ENCODE measurements at places on chromosomes 4 and X. TPM values are rescaled to one million over a fixed set of nuclear protein-coding genes. Genes with fewer than 3 reads are reported as not detected.

Gene SORBS2
- total RNA-seq = 15.8 TPM

Gene NHSL2
- total RNA-seq = 1.5 TPM

Gene SLC6A14
- not detected for total RNA-seq

Gene CLGN
- 3.0 TPM for total RNA-seq

Gene XAGE2
- not detected for total RNA-seq

Gene GLOD5
- total RNA-seq = not detected

Gene PGAM4
- total RNA-seq = not detected

Gene ADRA2C
- 2.6 TPM for total RNA-seq

Gene EXOC1
- 46.0 TPM for total RNA-seq

Gene DDX53
- total RNA-seq = not detected

Gene MMGT1
- 9.5 TPM for total RNA-seq

Gene PPEF1
- total RNA-seq = not detected

Gene GUCY1B1
- total RNA-seq = 4.9 TPM

Gene SSX4B
- not detected for total RNA-seq

Gene COX7B2
- not detected for total RNA-seq

Gene ARMCX5
- total RNA-seq = 20.8 TPM

Gene NPY2R
- total RNA-seq = not detected

Gene BEX1
- 0.89 TPM for total RNA-seq

Gene ABRAXAS1
- 10.1 TPM for total RNA-seq

Gene CYBB
- total RNA-seq = not detected

Gene SPIN2A
- total RNA-seq = 0.23 TPM

Gene AKAP4
- not detected for total RNA-seq

Gene DSPP
- not detected for total RNA-seq

Gene GSTCD
- total RNA-seq = 12.5 TPM

Gene SMIM31
- not detected for total RNA-seq

Gene FAAH2
- total RNA-seq = under 0.01 TPM

Gene NLRP2B
- not detected for total RNA-seq

Gene CXCL11
- not detected for total RNA-seq

Gene PPP4R3C
- not detected for total RNA-seq

Gene TCEAL3
- 15.8 TPM for total RNA-seq

Gene MSANTD1
- 0.59 TPM for total RNA-seq

Gene GLRB
- total RNA-seq = 15.0 TPM

Gene TLR7
- not detected for total RNA-seq

Gene EXOC1L
- not detected for total RNA-seq

Gene TEX13B
- total RNA-seq = not detected

Gene NMU
- not detected for total RNA-seq

Gene PHF8
- 29.2 TPM for total RNA-seq

Gene MEPE
- not detected for total RNA-seq

Gene FATE1
- total RNA-seq = not detected

Gene NXF2
- total RNA-seq = not detected

Gene SULT1E1
- 9.2 TPM for total RNA-seq

Gene MAGEA1
- total RNA-seq = not detected

Gene BMP15
- not detected for total RNA-seq

Gene MTMR8
- total RNA-seq = not detected

Gene MTTP
- total RNA-seq = 0.30 TPM

Gene MAGEB2
- total RNA-seq = not detected

Gene PABPC5
- 0.46 TPM for total RNA-seq

Gene GLRA3
- not detected for total RNA-seq

Gene GUCY1A1
- total RNA-seq = 0.78 TPM

Gene MAGEC1
- not detected for total RNA-seq

Gene C4orf36
- not detected for total RNA-seq

Gene TAF7L
- total RNA-seq = 0.59 TPM

Gene EPHA5
- under 0.01 TPM for total RNA-seq

Gene DOK7
- 0.32 TPM for total RNA-seq

Gene UCHL1
- total RNA-seq = 1,235 TPM

Measured in smooth muscle cell of the umbilical artery (primary cell).